HT1080 (cell line): ENCODE measurements at places on chromosomes 2 and 18. TPM values are rescaled to one million over a fixed set of nuclear protein-coding genes. Genes with fewer than 3 reads are reported as not detected.

Gene PRKAG3
- total RNA-seq = not detected in 2 replicates

Gene MYO7B
- total RNA-seq = 1.1 and 1.3 TPM in 2 replicates

Gene SNED1
- total RNA-seq = 1.8 and 2.7 TPM in 2 replicates

Gene PTPN18
- 13.5 and 20.3 TPM in 2 replicates for total RNA-seq
